Daoy (cell line): ENCODE measurements at places on chromosomes 12 and 14. TPM values are rescaled to one million over a fixed set of nuclear protein-coding genes. Genes with fewer than 3 reads are reported as not detected.

The RNASE4 gene
- total RNA-seq = 2.4 and 5.2 TPM in 2 replicates

DNA sequence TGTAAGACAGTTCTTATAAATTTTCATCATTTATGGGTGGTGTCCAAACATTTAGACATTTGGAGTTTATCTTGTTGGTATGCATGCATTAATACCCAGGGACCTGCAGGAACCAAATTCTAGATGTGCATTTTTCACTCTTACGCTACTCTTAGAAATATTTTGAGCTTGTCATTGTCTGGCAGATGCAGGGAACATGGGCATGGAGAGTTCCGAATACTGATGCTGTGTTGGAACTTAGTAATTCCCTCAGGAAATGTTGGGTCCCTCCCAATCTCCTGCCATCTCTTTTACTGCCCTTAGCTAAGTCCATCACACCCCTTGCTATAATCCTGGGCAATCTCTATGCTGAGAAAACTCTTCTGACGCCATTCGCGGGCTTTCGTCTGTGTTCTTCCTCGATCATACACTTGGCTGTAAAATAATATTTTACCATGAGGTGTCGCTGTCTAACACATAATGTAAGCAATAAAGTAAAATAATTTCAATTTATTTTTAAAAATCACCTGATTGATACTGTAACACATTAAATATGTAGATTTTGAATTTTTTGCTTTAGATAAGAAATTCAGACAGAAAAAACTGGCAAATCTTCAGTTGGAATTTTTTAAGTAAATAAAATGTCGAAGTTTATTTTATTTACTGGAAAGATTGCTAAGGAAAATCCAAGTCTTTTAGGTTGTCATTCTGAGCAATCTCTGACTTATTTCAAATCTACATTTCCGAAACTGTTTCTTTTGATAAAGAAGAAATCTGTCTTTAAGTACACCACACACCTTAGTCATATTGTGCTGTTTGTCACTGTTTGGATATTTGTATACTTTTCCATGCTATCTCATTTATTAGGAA lies 304.1 kb upstream of the SSTR1 start:
- DNase-seq = peak; percentile 51

DNA sequence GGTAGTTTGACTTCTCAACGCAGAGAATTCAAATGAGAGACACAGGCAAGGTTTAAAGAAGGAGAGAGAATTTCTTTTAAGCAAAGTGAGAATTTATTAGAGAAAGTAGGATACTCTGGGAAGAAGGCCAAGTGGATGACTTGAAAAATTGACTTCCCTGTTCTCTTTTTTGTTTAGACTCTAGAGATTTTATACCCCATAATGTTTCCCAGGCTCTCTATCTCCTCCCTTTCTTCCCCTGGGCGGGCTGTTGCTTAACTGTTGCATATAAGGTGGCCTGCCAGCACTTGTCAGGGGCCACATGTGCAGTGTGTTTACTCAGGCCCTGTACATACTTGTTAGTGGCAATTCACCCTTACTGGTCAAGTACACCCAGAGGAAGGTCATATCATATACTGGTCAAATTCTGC lies 403.7 kb downstream of the SLC6A15 start:
- DNase-seq = no peak

DNA sequence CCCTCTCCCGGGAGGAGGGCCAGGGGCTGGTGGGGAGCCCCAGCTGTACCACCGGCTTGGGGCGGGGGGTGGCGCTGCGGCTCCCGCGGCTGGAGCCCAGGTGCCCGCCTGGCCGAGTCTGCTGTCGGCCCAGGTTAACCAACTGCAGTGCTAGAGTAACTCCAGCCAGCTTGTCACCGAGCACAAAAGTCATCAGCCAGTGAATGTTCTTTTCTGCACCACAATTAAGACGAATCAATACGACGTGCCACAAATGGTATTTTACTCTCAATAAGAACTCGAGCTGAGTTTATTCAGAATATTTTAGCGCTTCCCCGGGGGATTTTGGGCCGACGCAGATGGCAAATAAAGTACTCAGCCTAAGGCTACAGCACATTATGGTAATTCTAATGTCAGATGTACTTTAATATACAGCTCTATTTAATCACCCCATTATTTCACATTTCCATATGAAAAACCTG lies 83.2 kb downstream of the BCL11B start:
- peak; percentile 48 for DNase-seq
